ENCODE measurements at places on chromosomes 5 and 9.

DNA sequence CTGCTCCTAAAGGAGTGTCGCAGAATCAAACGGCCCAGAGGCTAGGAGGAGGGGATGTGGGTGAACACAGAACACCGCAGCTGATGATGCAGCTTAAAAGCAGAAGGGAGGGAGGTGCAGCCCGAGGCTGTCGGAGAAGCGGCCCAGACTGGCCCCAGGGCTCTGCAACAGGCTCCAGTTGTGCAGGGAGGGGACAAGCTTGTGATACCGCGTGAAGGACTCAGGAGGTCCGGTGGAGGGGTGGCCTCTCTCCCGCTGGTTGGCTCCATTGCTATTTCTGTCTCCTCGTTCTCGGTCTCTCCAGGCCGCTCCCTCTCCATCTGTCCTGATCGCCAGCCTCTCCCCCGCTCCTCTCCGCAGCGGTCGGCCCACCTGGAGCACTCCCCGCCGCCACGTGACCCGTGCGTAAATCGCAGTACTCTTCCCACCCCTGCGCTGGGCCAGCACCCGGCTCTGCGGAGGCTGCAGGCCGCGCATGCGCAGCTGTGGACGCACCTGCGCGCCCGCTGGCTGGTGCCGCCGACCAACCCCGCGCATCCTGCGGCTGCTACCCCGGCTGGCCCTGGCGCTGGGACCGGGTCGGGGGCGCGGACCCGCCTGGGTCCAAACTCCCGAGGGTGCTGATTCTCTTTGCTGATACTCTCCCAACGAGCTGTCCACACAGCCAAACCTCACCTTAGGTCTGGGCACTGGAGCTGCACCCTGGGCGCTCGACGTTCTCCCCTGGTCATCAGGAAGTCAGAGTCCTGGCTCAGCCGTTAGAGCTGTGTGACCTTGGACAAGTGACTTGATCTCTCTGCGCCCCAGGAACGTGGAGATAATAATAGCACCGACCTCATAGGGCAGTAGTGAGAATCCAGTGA, 3.7 kb upstream of the STXBP1 start:
- peak; percentile 83 for DNase-seq

GRCh38 chr9:79489261-79490000, 82.3 kb upstream of the TLE4 start:
- DNase-seq = no peak

DNA sequence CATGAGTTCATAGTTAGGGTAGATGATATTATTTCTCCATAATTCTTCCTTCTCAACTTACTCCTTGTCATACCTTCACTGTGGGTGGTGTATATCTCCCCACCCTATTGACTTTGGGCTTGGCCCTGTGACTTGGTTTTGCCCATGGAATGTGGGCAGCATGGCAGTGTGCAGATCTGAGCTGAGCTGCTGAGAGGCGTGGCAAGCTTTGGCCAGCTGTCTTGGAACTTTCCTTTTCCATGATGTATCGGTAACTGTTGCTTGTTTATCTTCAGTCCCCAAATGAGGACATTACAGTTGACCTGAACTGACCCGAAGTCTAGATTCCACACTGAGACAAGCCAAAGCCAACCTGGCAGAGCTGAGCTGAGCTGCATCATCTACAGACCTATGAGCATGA, 70.4 kb downstream of the RALGPS1 start:
- no peak for DNase-seq

DNA sequence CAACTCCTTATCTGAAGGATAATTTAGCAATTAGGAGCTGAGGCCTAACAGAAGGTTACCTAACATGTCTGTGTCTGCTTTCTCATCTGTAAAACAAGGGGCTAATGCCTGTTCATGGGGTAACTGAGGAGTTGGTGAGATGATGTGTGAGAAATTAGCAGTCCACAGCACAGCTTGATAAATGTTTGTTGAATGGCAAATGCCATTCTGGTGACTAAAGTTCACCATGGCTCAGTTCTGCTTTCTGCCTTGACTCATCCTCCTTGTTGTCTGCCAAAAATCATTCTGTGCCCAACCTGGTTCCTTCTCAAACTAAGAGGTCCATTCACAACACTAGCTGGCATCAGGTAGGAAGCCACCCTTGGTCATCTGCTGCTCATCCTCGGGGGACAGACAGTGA, 552.0 kb upstream of the KLF4 start:
- no peak for DNase-seq

DNA sequence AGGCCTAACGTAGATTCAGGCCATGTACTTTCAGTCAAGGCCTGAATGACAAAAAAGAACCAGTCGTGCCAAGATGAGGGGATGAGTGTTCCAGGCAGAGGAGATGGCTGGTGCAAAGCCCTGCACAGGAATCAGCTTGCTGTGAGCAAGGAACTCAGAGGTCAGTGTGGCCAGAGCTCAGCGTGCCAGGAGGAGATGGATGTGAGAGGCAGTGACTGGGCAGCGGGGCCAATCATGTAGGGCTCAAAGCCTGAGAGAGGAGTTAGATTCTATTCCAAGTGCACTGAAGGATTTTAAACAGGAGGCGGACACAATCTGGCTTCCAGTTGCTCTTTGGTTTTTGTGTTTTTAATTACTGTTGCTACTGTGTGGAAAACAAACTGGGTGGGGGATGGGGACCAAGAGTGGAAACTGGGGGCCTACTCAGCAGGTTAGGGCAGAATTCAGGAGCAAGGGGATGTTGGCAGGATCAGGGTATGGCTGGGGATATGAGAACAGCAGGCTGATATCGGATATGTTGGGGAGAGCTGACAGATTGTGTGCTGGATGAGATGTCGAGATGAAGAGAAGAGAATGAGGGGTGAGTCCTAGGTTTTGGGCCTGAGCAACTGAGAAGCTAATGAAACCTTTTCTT, 64.3 kb downstream of the ANGPTL2 start:
- DNase-seq = peak; percentile 36

DNA sequence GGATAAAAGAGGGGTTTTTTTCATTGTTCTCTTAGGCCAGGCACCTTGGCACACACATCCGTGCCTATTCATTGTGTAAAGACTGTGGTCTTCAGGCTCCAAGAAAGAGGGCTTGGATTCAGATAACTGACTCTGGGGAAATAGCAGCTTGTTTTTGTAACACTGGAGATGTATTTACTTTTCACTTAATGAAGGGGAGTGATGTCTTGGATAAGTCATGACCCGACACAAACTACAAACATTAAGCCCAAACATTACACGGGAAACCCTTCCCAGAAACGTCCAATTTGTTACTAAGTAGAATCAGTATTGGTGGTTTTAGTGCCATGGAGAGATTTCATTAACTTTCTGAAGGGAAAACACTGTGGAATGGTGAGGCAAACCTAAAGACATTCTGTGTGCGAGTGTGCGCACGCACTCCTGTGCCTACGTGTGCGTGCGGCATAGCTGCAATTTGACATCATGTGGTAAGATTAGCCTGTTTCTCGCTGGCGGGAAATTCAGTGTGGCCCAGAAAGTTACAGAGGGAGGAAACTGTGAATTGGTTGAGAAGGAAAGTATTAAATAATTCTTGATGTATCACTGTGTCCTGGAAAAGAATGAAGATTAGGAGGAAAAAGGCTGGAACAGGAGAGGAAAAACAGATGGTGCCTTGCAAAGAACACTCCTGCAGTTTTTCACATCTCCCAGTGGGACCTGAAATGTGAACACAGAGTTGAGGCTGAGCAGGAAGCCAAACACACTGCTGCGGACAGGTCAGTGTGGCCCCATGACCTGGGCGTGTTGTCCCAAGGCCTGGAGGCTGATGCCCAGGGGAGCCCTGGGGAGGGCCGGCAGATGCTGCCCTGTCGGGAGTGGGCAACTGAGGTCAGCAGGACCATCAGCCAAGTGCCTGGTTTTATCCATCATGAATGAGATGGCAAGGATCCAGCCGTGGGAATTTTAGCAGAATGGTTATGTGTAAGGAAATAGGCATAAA, 108.5 kb downstream of the GAS1 start:
- DNase-seq = no peak

GRCh38 chr5:113125371-113125770, 148.8 kb downstream of the DCP2 start:
- DNase-seq = no peak

GRCh38 chr5:68172314-68172713, 43.2 kb upstream of the PIK3R1 start:
- DNase-seq = no peak

DNA sequence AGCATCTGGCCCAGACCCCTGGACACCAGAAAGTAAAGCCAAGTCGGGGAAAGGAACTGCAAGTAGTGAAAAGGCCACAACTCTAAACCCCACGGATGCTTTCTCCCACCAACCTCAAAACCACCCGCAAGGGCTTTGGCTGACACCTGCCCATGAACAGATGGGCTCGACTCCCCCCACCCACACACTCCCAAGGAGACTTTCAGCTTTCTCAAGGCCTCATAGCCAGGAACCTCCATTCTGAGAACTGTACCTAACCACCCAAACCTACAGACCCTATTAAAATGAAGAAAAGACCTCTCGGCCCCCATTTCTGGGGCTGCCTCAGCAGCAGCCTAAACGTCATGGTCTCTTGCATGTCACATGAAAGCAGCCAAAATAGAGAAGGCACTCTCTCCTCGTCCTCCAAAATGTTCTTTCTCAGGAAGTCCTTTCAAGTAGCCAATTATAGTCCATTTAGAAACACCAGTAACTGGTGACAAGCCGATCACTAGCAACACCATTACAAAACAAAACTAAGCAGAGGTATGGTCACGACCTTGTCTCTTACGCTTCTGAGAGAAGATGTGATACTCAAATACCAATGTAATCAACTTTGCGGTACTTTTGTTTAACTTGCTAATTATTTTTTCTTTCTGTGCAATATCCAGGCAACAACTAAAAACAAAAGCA, 2.9 kb downstream of the B4GALT1 start:
- no peak for DNase-seq

- DNase-seq = no peak
Observed at GRCh38 chr9:135379540-135380267, 99.9 kb upstream of the PPP1R26 start.

- no peak for DNase-seq
Observed at GRCh38 chr9:2602704-2603116, 18.9 kb upstream of the VLDLR start.
